Stimulated activated CD4-positive, alpha-beta T cell treated with anti-CD3 and anti-CD28 coated beads, TNF-alpha, amount 100 ng/mL, for 24 hours (primary cell): ENCODE measurements at places on chromosomes 5 and 9.

DNA sequence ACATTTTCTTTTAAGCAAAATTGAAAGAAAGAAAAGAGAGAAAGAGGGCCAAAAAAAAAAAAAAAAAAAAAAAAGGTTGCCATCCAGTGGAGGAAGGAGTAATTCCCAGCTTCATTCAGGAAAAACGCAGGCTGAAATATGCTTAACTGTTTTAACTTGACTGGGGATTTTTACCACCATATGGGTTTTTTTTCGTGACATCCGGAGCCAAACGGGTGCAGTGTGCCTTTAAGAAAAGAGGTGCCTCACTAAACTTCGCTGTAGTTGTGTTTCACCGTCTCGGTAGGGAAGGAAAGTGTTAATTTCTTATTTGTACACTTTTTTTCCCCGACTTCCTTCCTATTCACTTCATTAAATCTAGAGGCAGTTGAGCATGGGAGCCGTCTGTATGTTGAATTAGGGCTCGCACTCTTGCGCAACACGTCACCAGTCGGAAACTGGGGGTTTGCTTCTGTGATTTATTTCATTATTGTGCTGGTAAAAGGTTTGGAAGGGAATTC, 143.0 kb downstream of the SMARCA2 start:
- DNase-seq: peak; percentile 17

DNA sequence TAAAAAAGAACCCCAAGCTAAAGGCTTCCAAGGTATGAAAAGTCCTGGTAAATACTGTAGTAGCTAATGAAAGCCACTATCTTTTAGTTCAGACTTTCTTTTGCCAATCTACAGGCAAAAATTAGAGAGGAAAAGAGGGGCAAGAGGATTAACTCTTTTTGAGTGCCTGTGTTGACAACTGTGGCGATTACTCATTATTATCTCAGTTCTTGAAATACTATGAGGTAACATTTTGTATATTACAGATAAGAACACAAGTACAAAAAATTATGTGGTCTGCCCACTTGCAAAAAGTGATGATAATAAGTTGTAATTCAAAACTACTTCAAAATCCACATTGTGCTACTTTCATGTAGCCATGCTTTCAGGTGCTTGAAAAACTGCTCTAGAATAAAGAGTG, 144.0 kb downstream of the DTWD2 start:
- DNase-seq: no peak

- no peak for DNase-seq
Measured at GRCh38 chr5:64108674-64109073, 57.0 kb upstream of the RNF180 start.

DNA sequence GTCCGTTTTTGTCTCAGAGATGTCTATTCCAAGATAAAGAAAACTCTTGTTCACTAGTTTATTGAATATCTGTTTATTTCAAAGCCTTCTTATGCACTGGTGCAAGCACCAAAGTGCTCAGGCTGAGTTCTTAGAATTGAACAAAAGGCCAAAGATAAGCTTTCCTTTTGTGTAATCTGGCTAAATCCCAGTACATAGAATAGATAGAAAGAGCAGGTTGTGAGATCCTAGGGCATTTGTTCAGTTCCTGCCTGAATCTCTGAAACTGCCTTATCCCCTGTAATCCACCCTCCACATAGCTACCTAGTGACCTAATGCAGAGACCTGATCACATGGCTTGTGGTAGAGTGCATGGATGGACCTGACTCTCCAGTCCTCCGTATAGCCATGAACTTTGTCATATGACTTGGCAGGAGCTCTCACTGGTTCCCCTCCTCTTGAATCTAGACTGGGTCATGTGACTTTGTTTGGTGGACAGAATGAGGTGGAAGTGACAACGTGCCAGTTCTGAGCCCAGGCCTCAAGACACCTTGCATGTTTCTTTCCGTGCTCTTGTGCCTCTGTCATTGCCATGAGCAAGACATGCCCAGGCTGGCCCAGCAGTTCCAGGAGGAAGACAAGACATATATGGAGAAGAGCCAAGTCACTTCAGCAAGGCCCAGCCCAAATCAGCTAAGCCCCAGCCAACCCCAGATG, 139.3 kb upstream of the SHB start:
- no peak for DNase-seq

DNA sequence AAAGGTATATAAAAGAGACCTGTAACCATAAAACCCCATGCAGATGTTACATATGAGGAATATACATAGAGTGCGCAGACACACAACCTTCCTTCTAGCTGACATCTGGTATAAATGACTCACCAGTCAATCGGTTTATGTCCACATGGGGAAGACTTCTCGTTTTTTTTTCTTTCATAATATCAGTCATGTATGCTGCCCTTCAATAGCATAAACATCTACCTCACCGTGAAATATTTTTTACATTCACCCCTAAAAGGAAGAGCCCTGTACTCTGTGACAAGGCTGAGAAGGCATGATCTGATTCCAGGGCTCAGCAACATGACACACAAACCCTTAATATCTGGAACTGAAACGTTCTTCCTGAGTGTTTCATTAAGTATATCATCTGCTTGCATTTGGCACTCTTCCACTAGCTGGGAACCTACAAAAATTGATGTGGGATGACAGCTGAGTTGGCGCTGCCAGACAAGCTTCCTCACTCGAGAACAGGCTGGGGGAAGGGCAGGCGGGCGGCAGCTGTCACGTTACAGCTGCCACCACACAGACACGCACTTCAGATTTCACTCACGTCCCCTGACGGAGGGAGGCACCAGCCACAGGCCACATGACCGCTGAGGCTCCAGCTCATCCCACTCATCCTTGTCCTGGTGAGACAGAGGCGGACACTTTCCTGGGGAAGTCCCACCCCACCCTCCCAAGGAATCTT, 74.2 kb downstream of the SHB start:
- DNase-seq: no peak

DNA sequence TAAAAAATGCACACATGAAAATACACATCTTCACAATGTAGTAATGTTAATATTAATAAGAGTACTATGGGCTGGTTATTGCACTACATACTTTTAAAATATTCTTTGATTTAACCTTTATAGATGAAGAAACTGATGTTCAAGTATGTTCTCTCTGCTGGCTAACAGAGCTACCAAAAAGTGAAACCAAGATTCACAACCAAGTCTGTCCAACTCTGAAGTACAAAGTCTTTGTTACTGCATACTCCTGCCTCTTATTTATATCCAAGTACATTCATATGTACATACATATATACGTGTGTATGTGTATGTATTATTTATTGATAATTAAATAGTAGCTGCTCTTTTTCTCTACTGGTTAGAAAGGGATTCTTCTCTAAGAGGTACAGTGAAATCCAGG, 325.6 kb downstream of the BNC2 start:
- no peak for DNase-seq

DNA sequence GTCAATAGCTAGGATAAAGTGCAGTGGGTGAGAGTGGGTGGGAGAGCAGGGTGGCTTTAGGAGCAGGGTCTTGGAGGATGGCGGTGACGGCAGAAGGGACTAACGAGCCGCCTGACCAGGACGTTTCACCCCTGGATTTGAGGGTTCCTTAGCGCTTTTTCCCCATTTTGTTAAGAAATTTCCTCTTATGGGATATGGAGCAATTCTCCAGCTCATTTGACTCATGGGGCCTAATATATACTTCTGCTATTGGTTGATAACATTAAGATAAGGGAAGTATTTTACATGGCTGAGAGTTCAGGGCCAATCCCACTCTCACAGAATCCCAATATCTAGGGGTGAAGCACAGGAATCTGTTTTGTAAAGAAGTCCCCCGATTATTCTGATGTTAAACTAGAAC, 17.6 kb downstream of the CD180 start:
- no peak for DNase-seq

DNA sequence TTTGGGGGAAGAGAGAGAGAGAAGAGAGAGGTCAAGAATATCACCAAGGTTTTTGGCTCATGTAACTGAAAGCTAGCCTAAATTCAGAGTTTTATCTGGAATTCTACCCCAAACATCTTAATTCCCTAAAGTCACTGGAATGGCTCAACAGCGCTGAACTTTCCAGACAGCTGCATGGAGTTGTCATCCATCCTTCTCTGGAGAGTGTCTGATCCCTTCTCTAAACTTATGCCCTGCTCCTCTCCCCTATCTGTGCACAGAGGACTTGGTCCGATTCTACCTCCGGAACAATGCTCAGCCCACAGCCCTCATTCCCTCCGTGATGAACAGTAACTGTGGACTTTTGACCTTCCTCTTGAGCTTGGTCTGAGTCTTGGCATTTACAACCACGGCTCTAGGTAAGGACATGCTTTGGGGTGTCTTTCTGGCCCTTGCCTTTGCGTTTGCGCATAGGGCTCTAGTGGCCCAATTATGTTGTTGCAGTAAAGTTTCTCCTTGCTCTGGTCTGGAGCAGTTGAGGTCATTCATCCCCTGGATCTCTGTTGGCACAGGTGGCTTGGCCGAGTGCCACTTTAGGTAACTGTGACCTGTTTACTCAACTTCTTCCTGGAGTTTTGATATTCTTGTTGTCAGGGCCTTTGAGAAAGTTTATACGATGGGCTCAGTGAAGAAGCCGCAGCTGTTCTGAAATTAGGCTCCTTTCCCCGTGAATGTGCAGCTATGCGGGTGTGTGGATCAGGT, 18.3 kb upstream of the CD180 start:
- no peak for DNase-seq

- DNase-seq: peak; percentile 72
Measured at GRCh38 chr5:111530298-111530740, 18.0 kb upstream of the STARD4 start.

- DNase-seq: no peak
Measured at GRCh38 chr5:94471521-94471920, 146.9 kb downstream of the KIAA0825 start.

DNA sequence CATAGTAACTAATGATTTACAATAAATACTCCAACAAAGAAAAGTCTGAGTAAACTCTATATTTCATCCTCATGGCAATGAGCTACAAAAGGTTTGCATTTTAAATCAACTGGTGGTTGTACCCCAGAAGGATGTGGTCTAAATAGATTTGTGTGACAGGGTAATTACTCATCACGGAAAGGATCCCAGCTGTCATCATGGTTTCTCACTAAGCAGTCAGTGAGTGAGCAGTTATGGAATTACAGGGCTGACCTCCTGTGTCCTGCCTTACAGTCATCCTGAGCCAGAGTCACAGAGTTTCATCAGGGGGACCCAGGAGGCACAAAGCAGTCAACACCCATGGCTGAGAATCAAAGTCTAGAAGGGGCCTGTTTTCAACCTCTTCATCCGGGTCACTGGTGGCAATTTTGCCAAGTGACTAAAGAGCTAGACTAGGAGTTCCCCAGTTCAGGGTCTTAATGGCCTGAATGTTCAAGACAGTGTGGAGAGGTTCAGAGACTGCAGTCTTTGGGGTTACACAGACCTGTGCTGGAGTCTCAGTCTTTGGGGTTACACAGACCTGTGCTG, 210.7 kb upstream of the SLC24A2 start:
- DNase-seq: peak; percentile 56

DNA sequence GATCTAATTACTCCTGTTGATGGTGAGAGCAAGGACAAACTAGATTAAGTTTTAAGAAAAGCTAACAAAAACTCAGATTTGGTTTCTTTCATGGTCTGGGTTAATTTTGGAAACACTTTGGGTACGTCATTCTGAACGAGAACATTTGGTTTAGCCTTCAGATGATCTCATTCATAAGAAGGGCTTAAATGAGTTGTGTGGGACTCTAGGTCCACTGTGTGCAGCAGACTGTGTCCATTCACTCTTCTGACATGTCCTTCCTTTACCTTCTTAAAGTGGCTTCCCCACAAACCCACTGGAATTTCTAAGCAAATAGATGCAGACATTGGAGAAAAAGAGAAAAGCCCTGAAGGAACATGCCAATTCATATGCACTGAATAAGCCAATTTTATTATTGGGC, 96.8 kb downstream of the FBXO4 start:
- DNase-seq: no peak

GRCh38 chr5:1490376-1490775, 33.4 kb downstream of the LPCAT1 start:
- DNase-seq: no peak

DNA sequence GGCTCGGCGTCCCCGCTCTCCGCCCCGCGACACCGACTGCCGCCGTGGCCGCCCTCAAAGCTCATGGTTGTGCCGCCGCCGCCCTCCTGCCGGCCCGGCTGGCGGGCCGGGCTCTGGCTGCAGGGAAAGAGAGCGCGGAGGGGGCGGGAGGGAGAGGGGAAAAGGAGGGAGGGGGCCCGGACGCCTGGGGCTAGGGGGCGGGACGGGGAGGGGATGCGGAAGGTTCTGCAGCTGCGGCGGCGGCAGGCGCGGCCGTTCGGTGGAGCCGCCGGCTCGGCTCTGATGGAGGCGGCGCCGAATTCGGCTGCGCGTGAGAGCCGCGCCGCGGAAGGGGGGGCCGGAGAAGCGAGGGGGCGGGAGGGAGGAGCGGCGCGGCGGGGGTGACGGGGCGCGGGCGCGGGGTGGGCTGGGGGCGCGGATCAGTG, at the start of gene MARCHF11:
Gene MARCHF11 (minus strand): TSS at position 281 of the 425 bp plus-strand sequence. CDS start 216 bp downstream, at position 65.
- no peak for DNase-seq

DNA sequence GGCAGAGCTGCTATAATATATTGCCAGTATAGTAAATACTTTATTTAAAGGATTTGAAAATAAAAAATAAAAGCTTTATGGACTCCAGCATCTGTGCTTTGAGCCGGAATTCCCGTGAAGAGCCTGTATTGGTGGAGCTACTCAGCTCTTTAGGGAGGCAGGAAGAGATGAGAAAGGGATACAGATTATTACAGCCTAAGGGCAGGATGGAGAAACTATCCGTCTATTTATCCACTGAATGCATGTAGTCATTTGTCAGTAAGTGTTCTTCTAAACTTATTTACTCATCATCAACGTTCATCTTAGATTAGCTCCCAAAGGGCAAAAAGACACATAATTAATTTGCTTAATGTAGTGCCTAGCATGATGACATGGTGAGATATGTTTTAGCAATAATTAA, 48.4 kb downstream of the SLC1A1 start:
- DNase-seq: no peak

DNA sequence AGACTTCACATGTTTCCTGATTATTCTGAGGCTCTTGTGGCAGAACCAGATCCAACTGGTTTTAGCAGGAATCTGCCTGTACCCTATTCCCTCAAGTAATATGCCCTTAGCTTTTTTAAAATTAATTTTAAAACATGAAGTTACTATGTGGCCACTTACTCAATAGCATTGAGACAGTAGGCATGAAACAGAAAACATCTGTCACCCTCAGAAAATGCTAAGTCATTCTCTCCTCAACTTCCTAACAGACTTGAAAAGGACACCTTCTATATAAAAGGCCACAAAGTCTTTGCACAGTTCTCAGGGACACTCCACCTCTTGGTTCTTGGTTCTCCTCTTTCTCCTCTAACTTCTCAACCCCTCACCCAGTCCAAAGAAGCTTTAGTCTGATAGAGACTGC, 277.8 kb downstream of the RAB3C start:
- no peak for DNase-seq

GRCh38 chr5:80238778-80239679, 16.8 kb downstream of the SERINC5 start:
- DNase-seq: no peak

- DNase-seq: no peak
Measured at GRCh38 chr5:108681079-108681921, 66.4 kb upstream of the FER start.

- DNase-seq: no peak
Measured at GRCh38 chr5:133799571-133800237, 168.7 kb downstream of the C5orf15 start.

GRCh38 chr5:96716716-96717115, 54.5 kb downstream of the CAST start:
- DNase-seq: no peak
